ENCODE measurements at places on chromosomes 12 and 14. TPM values are rescaled to one million over a fixed set of nuclear protein-coding genes. Genes with fewer than 3 reads are reported as not detected.

GRCh38 chr12:49698619-49699545 is 8.3 kb downstream of the FMNL3 start:
- H3K27me3 ChIP-seq = no peaks in the 10 kb centered on the region
- peak; percentile 41 for DNase-seq
- no peak overlapping the region for H3K4me3 ChIP-seq
- H3K27ac ChIP-seq = no peak overlapping the region
- no peaks in the 10 kb centered on the region for H3K36me3 ChIP-seq

LRRC43 gene
- total RNA-seq = 0.24 TPM

DNA sequence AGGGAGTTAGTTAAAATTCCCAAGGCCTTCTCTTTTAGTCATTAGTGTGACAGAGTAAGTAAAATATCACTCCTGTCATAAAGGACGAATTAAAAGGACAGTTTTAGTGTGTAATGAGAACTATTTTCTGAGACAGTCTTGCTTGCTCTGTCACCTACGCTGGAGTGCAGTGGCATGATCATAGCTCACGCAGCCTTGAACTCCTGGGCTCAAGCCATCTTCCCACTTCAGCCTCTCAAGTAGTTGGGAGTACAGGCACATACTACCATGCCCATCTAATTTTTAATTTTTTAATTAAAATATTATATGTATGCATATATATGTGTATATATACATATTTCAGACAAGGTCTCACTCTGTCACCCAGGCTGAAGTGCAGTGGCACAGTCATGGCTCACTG is 17.2 kb downstream of the KLC1 start:
- no peak overlapping the region for H3K4me3 ChIP-seq
- H3K27me3 ChIP-seq = no peaks in the 10 kb centered on the region
- no peak overlapping the region for H3K27ac ChIP-seq
- DNase-seq = no peak

CCNB1IP1 gene
- total RNA-seq = 279 TPM

GRCh38 chr12:52226446-52226845 is 6.6 kb upstream of the KRT7 start:
- no peaks in the 10 kb centered on the region for H3K36me3 ChIP-seq
- H3K27ac ChIP-seq = no peak overlapping the region
- no peaks in the 10 kb centered on the region for H3K4me1 ChIP-seq
- peaks cover 34% of the 10 kb centered on the region for H3K27me3 ChIP-seq
- H3K4me3 ChIP-seq = no peak overlapping the region
- no peak for DNase-seq

MAP1LC3B2 gene
- 1.5 TPM for total RNA-seq

DNA sequence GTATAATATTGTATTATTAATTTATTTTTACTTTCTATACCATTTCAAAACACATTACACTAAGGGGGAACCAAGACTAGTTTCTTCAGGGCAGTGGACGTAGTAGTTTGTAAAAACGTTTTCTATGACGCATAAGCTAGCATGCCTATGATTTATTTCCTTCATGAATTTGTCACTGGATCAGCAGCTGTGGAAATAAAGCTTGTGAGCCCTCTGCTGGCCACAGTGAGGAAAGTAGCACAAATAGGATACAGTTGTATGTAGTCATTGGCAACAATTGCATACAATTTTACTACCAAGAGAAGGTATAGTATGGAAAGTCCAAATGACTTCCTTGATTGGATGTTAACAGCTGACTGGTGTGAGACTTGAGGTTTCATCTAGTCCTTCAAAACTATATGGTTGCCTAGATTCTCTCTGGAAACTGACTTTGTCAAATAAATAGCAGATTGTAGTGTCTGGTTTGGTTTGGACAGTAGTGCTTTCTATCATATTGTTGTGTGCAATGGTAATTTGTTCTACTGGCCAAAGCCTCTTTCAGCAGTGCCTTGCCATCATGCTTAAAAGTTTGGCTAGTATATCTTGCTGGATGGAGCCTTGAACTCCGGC is 24.3 kb upstream of the PLEKHD1 start:
- H3K36me3 ChIP-seq = no peaks in the 10 kb centered on the region
- no peaks in the 10 kb centered on the region for H3K4me1 ChIP-seq
- DNase-seq = peak; percentile 64
- no peaks in the 10 kb centered on the region for H3K27me3 ChIP-seq

DNA sequence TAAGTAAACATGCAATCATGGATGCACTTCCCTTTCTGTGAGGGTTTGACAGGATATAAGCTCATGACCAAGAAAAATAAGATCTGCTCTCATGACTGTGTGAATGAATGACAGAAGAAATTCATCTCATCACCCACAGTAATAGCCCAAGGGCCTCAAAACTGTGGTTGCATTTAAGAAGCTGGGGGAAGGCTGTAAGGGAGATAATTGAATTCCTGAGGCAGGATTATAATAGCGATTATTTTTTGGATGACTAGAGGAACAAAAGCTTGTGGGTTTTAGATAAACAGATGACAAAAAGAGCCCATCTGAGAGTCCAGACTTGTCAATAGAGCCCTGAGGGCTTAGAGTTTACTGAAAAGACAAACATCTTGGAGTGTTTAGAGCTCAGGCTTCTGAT is 161.2 kb downstream of the NTF3 start:
- H3K27ac ChIP-seq = no peak overlapping the region
- H3K4me1 ChIP-seq = peaks cover 28% of the 10 kb centered on the region
- no peaks in the 10 kb centered on the region for H3K27me3 ChIP-seq
- H3K36me3 ChIP-seq = no peaks in the 10 kb centered on the region
- DNase-seq = no peak

DNA sequence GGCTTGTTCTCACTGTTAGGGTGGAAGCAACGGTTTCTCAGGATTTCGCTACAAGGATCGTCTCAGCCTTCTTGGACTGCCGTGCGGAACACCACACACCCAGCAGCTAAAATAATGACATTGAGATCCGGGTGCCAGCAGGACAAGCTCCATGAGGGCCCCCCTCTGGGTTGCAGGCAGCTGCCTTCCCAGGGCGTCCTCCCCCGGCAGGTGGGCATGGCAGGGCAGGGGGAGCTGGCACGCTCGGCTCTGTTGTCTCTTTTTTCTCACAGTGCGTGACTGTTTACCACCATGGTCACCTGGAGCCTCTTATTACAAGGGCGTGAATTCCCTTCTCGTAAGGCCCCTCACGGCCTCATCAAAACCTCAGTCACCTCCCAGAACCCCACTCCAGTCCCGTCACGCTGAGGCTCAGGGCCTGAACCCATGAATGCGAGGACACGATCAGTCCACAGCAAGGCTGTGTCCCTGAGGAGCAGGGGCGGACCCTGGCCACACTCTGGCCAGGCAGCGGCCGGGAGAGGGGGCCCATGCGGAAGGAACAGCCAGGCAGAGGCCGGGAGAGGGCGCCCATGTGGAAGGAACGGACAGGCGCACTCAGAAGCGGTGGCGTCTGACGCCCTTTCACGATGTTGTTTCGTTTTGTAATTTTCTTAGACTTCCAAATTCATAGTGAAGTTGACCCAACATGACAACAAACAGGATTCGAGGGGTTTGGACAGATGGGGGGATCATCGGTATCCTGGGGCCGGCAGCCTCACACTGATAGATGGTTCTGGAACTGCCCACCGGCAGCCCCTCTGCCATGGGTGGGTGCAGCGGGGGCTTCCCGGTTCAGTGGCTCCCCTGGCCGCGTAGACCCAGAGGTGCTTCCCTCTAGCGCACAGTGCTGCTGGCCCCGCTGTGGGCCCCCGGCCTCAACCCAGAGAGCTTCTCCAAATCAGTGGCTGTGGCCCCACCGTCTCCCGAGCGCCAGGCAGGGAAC is 10.0 kb downstream of the LRCOL1 start:
- peaks cover 12% of the 10 kb centered on the region for H3K4me1 ChIP-seq
- peak; percentile 89 for DNase-seq
- no peaks in the 10 kb centered on the region for H3K36me3 ChIP-seq
- H3K27me3 ChIP-seq = peaks cover 92% of the 10 kb centered on the region
- no peak overlapping the region for H3K4me3 ChIP-seq

- no peaks in the 10 kb centered on the region for H3K4me1 ChIP-seq
- H3K36me3 ChIP-seq = no peaks in the 10 kb centered on the region
- DNase-seq = no peak
- H3K27ac ChIP-seq = no peak overlapping the region
- H3K4me3 ChIP-seq = no peak overlapping the region
These were observed 236.8 kb upstream of the AVPR1A start for GRCh38 chr12:63387771-63388170.

DNA sequence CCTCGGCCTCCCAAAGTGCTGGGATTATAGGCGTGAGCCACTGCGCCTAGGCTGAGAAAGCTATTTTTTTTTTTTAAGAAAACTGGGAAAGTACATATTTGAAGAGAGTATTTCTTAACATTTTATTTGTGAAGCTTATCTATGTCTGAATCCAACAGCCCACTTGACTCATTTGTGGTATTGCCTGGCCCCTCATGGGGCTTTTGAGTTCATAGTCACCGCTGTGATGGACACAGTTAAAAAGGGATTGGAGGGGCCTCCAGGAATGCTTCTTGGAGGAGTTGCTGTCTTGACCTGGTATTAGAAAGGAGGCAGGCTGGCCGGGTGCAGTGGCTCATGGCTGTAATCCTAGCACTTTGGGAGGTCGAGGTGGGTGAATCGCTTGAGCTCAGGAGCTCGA is 26.5 kb downstream of the BCL7A start:
- no peaks in the 10 kb centered on the region for H3K4me1 ChIP-seq
- DNase-seq = no peak
- H3K27me3 ChIP-seq = no peaks in the 10 kb centered on the region
- H3K27ac ChIP-seq = no peak overlapping the region

Measured in neural progenitor cell (in vitro differentiated cells).